ENCODE measurements at places on chromosomes 3 and 15.

- no peak for DNase-seq
Measured at GRCh38 chr3:84601303-84601702, 357.5 kb upstream of the CADM2 start.

DNA sequence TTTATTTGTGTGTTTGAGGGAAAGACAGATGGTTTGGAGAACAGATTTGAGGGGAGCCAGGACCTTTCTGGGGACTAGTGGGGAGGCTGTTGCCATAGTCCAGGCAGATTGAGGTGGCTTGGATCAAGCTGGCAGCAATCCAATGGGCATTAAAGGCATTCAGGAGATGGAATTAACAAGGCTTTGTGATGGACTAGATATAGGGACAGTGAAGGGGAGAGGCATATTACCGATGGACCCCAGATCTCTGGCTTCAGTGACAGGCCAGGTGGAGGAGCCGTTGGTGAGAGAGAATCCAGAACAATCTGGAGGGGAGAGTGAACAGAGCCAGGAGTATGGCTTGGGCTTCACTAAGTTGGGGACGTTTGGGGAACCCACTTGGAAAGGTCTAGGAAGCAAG, 124.8 kb downstream of the EEFSEC start:
- no peak for DNase-seq

- peak; percentile 91 for DNase-seq
Measured at GRCh38 chr3:142447852-142448823, at the start of gene XRN1. TSS of gene XRN1 (minus strand) at chr3:142448037. CDS start at chr3:142447944, 93 bp downstream.

GRCh38 chr15:41407341-41407740, 5.0 kb upstream of the NDUFAF1 start:
- DNase-seq, result no peak

DNA sequence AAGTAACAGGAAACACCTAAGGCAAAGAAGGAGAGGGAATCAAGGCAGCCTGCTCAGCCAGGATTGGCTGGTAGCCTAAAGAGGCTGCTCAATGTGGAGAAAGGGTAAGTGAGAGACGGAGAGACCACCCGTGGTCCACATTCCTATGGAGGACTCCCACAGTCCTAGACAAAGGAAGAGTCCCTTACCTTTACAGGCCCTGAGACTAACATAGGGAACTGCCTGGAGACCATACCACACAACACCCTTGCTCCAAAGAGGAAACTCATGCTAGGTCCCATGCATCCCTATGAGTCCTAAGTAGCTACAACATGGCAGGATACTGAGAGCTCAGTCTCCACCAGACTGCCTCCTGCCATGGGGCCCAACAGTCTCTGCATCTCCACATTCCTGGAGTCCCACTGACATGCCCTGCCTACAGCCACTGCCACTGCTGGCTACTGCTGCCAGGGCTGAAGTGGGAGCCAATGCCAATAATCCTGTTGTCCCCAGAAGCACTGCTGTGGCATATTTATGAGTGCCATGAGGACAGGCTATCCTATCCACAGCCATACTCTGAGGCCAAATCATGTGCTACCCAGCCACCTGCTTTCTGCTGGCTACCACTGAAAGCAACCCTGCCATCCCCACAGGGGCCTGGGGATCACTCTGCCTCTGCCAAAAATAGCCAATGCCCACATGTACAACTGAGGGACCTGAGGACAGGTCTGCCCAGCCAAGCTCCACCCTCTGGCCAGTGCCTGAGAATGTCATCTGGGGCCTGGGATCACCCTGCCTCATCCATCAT, 45.0 kb downstream of the COPS2 start:
- DNase-seq, result no peak

DNA sequence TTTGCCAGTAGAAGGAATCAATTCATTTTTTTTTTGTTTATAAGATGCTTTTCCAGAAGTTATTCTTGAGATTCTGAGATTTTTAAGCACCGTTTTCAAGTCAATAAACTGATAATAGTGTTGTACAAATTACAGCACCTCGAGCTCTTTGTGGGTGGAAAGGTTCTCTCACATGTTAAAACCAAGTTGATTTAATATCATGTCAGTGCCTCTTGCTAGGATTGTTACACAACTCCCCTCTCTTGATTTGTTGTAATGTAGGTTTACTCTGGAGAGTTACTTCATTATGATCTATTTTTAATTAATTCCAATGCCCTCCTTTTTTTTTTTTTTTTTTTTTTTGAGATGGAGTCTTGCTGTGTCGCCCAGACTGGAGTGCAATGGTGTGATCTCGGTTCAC, 25.8 kb upstream of the UBXN7 start:
- DNase-seq, result no peak

DNA sequence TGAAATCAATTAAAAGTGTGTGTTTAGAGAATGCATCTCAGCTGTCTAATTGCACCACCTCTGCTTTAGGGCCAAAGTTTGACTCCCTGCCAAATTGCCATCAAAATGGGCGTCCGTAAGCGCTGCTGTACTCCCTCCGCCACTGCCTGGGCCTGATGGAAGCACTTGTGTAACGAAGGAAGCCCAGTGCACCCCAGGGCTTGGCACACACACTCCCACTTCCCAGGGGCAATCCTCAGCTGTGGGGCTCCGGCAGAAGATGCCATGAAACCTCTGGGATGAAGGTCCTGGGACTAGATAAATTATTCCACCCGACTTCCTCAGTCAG, 137.8 kb downstream of the RORA start:
- DNase-seq, result no peak

DNA sequence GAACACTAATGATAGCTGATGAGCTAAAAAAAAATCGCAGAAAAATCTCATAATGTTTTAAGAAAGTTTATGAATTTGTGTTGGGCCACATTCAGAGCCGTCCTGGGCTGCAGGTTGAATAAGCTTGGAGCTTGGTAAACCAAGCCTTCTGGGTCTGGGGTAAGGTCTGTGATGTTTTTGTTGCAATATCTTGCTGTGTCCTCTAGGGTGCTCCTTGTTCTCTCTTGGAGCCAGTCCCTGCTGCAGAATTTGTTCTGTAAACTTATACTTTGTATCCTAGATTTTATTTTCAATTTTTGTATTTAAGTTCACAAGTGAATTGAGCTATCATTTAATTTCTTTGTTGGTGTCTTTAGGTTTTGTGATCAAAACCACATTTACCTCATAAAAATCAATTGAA, 143.7 kb downstream of the NR1D2 start:
- DNase-seq, result no peak

DNA sequence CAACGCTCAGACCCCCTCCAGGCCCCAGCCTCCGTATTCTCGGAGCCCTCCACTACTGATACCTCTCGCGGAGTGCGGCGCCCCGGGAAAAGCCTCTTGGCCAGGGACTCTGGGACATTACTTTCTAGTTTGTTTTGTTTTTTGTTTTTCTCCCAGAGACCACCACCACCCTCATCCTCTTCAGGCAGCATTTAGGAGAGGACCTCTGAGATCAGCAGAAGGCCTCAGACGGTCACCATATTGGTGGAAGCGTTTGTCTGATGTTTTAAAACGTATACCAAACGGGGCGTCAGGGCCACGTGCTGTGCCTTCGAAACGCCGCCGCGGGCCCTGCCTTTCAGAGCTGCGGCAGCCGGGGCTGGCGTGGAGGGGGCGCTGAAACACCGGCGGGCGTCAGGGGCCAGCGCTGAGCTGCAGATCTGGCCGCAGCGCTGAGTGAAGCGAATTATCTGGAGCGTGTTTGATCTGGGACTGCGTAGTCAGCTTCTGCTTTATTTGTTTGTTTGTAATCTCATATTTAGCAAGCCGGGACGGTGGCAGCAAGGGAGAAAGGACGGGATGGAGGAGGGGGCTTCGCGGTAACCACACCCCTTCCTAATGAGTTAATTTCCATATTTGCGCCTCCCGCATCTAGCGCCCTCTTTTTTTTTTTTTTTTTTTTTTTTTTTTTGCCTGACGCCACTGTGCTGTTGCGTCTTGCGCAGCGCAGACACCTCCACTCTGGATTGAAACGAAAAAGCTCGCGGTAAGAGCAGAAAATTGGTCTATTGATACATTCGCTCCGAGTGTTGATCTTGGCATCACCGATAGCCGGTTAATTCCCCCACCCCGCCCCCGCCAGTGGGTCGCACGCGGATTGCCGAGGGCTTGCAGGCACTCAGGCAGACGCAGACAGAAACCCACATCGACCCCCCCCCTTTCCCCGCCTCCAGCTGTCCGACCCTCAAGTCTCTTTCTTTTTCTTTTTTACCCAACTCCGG, 14.9 kb downstream of the SOX2 start:
- no peak for DNase-seq

GRCh38 chr15:91515188-91515754, 338.2 kb upstream of the SLCO3A1 start:
- DNase-seq, result no peak

DNA sequence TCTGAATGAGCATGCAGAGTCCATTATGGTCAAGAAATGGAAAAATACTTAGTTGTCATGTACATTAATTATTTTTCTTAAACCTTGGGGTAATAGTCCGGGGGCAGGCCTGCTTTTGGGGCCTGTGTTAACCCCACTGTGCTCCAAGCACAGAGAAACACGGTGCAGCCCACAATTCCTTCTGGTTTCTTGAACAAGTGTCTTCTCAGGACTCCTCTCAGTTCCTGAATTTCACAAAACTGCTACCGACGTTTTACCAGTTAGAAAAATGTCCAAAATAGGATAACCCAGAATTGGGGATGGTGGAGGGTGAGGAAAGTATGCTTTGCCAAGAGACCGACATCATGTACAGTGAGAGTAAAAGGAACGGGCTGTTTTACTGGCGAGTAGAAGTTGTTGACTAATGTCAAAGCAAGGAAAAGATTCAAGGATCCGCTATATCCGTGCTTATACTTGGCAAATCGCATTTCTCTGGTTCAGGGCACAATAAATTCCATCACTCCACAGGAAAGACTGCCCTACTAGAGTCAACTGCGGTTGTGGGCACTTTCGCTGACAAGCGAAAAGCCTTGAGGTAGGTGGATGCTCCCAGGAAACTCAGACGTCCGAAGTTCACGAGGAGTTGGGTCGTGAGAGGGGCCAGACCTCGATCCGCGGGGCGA, 495 bp upstream of the NXPE3 start:
- no peak for DNase-seq

DNA sequence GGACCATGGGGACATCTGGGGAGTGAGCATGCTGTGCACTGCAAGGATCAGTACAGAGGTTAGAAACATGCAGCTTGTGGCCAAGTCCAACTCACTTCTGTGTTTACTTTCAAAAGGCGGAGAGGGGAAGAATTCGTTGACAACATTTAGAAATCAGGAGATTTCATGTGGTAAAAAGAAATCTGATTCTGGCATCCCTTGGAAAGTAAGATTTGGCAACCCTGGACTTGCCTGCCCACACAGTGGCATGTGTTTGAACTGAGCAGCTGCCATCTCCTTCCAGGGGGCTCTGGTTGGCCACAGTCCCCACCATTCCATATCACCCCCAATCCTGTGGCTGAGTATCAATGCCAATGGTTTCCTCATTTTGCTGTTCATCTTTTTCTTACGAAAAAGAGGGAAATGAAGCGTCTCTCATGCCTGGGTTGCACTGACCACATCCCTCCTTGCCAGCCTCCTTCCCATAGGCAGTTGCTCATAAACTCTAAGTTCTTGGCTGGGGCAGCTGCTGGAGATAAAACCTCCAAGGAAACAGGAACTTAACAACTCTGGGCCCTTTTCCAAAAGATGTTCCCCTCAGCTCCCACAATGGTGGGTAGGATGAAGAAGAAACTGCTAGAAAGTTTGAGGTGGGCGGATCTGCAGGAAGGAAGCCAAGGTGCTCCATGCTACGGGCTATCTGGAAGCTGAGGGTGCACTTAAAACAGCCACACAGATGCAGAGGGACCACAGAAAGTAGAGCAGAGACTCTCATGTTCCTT, 29.2 kb downstream of the SLC6A11 start:
- DNase-seq, result no peak

DNA sequence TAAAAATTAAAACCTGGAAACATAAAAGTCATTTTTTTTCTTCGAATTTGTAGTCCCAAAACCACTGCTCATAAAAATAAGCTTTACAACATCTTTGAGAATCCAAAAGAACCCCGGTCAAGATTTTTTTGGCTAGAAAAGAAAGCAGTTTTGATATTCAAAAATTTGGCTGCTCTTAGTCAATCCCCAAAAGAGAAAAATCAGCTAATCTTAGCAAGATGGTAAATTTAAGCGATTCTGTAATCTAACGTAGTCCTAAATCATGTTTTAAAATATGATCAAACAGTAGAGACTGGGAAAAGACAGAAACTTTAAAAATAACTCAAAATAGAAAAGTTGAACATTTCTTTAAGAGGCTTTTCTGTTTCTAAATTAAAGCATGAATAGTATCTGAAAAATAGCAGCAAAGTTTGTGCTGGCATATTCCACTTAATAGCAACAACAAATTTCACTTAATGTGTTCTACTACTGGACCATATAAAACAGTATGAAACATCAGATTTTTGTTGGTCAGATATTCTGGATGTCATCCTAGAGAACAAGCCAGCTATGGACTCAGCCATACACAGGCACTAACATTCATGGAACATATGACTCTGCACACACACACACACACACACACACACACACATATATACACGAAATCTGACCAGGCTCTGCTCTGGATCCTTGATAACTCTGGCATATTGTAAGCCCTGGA, 19.1 kb upstream of the NR2F2 start:
- DNase-seq, result no peak

- DNase-seq, result peak; percentile 99
Measured at GRCh38 chr3:179562591-179563270, at the start of gene ACTL6A. TSS of gene ACTL6A (plus strand) at chr3:179562926. CDS start at chr3:179563093, 167 bp downstream.

Data from stimulated activated CD8-positive, alpha-beta memory T cell treated with anti-CD3 and anti-CD28 coated beads, Interleukin-15, amount 100 ng/mL, for 48 hours (primary cell).